GM23248 (cell line): ENCODE measurements at places on chromosomes 7 and 10. TPM values are rescaled to one million over a fixed set of nuclear protein-coding genes. Genes with fewer than 3 reads are reported as not detected.
A peak's percentile ranks its signal among the peaks of the same experiment; 100 is the strongest.

DNA sequence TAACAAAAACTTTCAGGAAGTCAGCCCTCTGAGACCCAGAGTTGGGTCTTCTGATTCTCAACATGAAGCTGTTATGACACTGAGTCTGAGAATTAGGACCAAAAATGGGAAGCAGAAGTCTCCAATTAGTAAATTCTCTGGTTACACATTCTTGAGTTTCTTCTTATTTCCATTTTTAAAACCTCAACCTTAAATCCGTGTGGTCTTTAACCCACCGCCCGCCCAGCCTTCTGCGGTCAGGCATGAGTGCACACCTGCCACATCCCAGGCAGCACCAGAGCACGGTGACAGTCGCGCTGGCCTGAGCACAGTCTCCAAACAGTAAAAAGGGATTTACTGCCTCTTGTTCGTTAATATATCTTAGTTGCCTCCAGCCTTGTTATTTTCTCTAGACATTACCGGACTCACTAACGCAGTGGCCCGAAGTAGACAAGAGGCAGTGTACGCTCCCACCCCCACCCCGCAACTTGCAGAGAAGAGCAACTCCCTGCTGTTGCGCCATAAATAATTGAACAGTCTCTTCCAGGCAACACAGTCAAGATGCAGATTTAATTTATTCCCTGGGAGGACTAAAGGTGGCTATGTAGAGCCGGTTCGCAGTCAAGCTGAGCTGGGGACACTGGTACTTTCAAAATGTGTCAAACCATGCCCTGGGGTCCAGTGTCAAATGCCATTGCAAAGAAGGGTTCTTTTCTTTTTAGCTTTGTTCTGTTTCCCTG is 147.0 kb upstream of the CELF2 start:
- no peaks in the 10 kb centered on the region for H3K36me3 ChIP-seq
- peak overlapping the region; percentile 93 for H3K27ac ChIP-seq
- no peak overlapping the region for H3K4me3 ChIP-seq
- DNase-seq = peak; percentile 58
- no peaks in the 10 kb centered on the region for H3K27me3 ChIP-seq
- H3K4me1 ChIP-seq = peaks cover 32% of the 10 kb centered on the region

GRCh38 chr10:69640196-69640980 is 10.3 kb downstream of the FAM241B start:
- H3K4me1 ChIP-seq = no peaks in the 10 kb centered on the region
- peak; percentile 18 for DNase-seq
- no peak overlapping the region for H3K4me3 ChIP-seq

DNA sequence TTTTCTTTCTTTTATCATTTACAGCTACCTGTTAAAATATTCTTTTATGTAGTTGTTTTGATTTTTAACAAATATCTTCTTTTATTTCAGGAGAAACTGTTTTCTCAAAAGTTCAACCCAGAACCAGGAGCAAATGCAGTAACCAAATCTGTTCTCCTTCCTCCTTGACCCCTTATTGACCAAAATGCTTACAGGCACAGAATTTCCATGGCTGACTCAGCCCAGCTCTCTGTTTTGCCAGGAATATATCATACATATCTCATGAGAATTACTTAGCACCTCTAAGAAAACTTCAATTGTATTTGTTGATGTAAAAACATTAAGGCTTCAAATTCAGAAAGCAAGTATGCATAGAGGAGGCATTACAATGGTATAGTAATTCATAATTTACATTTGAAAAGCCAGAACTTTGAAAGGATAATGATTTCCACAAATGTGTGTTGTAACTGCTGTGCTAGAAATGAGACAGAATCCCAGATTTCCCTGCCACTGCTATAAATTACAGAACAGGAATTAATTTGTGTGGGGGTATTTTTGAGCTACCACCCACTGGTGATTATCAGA is 2.2 kb downstream of the GSAP start:
- peak; percentile 60 for DNase-seq
- H3K36me3 ChIP-seq = no peaks in the 10 kb centered on the region
- peak overlapping the region; percentile 25 for H3K27ac ChIP-seq
- H3K4me1 ChIP-seq = peaks cover 30% of the 10 kb centered on the region
- no peak overlapping the region for H3K4me3 ChIP-seq

Gene INA
- not detected in 2 replicates for total RNA-seq

- no peak overlapping the region; the same call in 1 of the 2 replicates for H3K27ac ChIP-seq
- peak overlapping the region; percentile 92 for H3K4me3 ChIP-seq
- H3K27me3 ChIP-seq = no peaks in the 10 kb centered on the region
- H3K4me1 ChIP-seq = peaks cover 27% of the 10 kb centered on the region
These were observed 287 bp downstream of the DCLRE1A start for GRCh38 chr10:113853578-113854012.

DNA sequence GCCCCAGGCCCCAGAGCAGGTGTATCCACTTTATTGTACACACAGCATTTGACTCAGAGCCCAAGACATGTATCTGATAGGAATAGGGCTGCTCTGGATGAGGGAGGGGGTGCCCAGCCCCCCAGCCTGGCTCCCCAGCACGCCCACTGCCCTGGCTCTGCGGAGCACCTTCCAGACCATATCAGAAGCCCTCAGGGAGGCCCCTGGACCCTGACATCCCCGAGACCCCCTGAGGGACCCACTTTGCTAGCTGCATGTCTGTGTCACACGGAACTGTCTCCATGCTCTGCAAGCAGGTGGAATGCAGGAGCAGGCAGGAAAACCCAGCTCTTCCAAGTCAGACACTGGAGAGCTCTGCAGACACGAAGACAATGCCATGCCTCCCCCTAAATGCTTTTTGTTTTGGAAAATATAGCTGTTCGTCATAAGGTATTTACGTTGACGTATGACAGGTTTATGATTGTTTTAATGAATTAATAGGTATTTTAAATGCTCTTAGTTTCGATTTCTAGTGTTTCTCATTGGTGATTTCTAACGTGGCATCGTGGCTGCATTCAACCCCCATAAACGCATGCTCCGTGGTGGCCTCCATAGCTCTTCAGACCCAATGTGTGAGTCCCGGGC is 92.8 kb upstream of the INSIG1 start:
- H3K4me1 ChIP-seq = peaks cover 17% of the 10 kb centered on the region
- peak overlapping the region; percentile 100 for H3K27ac ChIP-seq
- no peak for DNase-seq
- H3K4me3 ChIP-seq = peak overlapping the region; percentile 77

DNA sequence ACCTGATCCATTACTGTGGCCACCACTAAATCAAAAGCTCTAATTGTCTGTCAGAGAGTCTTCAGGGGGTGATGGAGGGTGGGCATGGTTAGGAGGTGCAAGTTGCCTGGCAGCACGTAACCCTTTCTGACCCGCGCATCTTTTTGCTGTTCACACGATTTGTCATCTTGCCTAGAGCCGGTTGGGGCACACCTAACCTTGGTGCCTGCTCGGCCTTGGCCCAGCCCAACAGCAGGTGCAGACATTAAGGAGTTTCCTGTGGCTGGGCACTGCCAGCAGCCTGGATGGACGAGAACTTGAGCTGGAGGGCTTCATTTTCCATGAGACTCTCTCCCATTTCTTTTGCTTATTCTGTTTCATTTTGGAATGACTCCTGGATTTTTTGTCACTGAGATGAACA is 41.0 kb upstream of the PTF1A start:
- H3K27me3 ChIP-seq = no peaks in the 10 kb centered on the region
- H3K27ac ChIP-seq = no peak overlapping the region
- H3K36me3 ChIP-seq = no peaks in the 10 kb centered on the region
- H3K4me3 ChIP-seq = no peak overlapping the region
- no peak for DNase-seq

DNA sequence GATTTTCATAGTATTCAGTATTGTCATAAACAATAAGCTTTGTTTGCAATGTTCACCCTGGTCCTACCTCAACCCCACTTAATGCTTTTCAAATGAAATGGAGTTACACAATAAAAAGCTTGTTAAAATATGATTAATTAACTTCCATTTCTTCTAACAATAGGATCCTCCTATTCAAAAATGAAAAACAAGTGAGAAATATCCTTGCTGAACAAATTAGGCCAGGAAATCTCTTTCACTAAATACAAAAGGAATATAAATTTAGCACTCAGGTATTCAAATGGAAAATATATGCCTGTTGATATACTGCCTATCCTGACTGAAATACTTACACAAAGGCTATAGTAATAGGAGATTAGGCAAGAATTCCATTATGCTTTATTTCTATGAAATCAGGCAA is 323.4 kb upstream of the GRM3 start:
- H3K27ac ChIP-seq = no peak overlapping the region
- no peak overlapping the region for H3K4me3 ChIP-seq
- H3K27me3 ChIP-seq = no peaks in the 10 kb centered on the region
- DNase-seq = no peak
